ENCODE measurements at places on chromosomes 5 and 9. TPM values are rescaled to one million over a fixed set of nuclear protein-coding genes. Genes with fewer than 3 reads are reported as not detected.

DNA sequence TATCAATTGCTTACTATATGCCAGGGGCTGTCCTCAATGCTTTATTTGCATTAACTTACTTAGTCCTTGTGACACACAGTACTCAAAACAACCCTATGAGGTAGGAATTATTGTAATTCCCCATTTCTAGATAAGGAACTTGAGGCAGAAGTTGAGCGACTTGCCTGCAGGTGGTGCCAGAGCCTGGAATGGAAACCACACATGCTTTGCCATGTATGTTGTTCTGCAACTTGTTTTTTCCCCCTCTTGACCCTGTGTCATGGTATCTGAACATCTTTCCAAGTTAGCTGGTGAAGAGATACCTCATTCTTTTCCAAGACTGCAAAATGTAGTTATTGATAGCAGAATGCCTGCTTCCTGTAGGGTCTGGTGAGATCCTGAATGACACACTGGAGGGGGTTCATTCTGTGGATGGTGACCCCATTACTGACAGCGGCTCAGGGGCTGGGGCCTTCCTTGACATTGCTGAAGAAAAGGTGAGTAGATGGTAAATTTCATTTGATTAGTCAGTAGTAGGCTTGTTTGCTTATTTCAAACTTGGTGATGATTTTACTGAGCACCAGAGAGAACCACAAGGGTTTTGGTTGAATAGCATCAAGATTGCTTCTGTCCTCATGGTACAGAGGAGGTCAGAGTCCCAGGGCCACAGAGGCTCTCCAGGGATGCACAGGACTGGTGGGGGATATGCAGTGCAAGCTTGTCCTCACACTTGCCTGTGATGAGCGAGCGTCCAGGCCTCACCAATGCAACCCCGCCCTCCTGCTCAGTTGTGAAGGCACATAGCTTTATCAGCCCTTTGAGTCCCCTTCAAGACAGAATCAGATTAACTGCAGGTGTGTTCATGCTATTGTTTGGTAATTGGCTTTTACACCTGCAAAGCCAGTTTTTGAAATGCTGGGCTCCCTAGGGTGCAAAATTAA, 57.0 kb downstream of the COL15A1 start:
- no peak for DNase-seq
- peaks cover 46% of the 10 kb centered on the region for H3K36me3 ChIP-seq
- H3K27me3 ChIP-seq, result no peaks in the 10 kb centered on the region

DNA sequence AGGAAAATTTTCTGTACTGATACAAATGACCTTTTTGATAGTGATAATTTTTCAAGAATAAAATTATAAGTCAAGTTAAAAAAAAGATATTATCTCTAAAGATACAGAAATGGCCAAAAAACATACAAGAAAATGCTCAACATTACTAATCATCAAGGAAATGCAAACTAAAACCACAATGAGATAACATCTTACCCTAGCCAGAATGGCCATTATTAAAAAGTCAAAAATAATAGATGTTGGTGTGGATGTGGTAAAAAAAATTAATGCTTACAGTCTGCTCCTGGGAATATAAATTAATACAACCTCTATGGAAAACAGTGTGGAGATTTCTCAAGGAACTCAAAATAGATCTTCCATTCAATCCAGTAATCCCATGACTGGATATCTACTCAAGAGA, 22.9 kb upstream of the PTGER4 start:
- H3K27me3 ChIP-seq, result no peaks in the 10 kb centered on the region

- no peak overlapping the region for H3K27ac ChIP-seq
- no peak for DNase-seq
- H3K4me1 ChIP-seq, result no peaks in the 10 kb centered on the region
- no peaks in the 10 kb centered on the region for H3K27me3 ChIP-seq
- no peaks in the 10 kb centered on the region for H3K36me3 ChIP-seq
Observed at GRCh38 chr9:115799734-115800133, 353.9 kb upstream of the PAPPA start.

DNA sequence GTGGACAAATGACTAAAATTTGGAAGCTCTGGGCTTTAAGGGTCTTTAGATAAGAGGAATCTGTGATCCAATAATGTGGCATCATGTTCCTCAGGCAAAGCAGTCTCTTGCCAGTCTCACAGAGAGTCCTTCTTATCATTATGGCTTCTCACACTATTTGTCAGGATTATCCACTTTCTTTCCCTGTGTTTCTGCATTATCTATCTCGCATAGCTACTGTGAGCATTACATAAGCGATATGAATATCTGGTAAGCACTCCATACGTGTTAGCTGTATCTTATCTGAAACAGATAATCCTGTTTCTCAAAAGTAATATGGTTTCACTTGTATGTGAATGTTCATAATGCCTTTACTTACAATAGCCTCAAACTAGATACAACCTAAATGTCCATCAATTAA, 9.6 kb downstream of the MCC start:
- no peaks in the 10 kb centered on the region for H3K4me1 ChIP-seq
- DNase-seq, result no peak
- no peak overlapping the region for H3K4me3 ChIP-seq

IL31RA gene
- polyA plus RNA-seq, result not detected

DNA sequence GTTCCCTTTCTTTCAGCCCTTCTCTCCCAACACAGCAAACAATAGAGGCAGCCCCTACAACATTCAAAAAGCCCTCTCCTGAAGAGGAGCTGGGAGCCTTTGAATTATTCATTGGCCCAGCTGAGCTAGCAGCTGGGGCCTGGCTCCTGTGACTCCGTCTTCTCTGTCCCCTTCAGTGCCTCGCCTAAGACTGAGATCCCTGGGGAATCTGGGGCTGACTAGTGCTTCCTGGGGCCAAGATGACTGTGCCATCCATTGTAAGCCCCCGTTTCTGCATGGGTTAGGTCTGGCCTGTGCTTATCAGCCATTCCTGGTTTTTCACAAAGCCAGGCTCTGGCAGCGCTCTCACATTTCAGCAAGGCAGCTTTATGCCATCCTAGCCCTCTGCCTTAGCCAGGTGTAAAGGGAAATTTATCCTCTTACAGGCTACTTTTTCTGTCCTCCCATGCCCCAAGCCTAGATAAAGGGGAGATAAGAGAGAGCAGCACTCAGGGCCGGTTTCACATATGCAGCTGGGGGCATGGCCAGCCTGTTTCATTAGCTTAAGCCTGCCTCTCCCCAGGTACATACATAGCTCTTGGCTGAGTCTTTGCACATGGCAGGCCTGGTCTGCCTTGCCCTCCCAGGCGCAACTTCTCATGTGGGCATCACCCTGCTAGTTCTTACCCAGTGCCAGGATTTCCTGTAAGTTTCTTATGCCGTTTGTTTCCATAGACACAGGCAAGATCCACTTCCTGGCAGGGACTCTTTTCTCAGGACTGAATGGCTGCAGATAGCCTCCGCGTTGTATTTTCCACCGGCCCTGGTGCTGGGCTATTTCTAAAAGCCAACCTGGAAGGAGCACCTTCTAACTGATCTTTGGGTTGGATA, 15.8 kb downstream of the PTPA start:
- H3K36me3 ChIP-seq, result no peaks in the 10 kb centered on the region
- no peak overlapping the region for H3K27ac ChIP-seq
- H3K4me1 ChIP-seq, result peaks cover 9% of the 10 kb centered on the region

GRCh38 chr9:113649054-113649453, 185.5 kb downstream of the RGS3 start:
- H3K4me1 ChIP-seq, result no peaks in the 10 kb centered on the region
- peak; percentile 75 for DNase-seq
- no peaks in the 10 kb centered on the region for H3K36me3 ChIP-seq
- no peak overlapping the region for H3K4me3 ChIP-seq

GRCh38 chr9:29701559-29701958, 2128.3 kb upstream of the C9orf72 start:
- no peak overlapping the region for H3K4me3 ChIP-seq
- H3K27me3 ChIP-seq, result no peaks in the 10 kb centered on the region
- no peaks in the 10 kb centered on the region for H3K4me1 ChIP-seq
- no peak for DNase-seq
- no peaks in the 10 kb centered on the region for H3K36me3 ChIP-seq
- no peak overlapping the region for H3K27ac ChIP-seq

CERCAM gene
- 5.1 TPM for polyA plus RNA-seq

GRCh38 chr9:109450346-109450745, 47.8 kb downstream of the PTPN3 start:
- no peak overlapping the region for H3K4me3 ChIP-seq
- H3K27ac ChIP-seq, result no peak overlapping the region
- DNase-seq, result no peak
- H3K27me3 ChIP-seq, result no peaks in the 10 kb centered on the region

COL27A1 gene
- polyA plus RNA-seq, result 3.1 TPM

- no peak for DNase-seq
- H3K27ac ChIP-seq, result no peak overlapping the region
- peaks cover 24% of the 10 kb centered on the region for H3K4me1 ChIP-seq
- H3K4me3 ChIP-seq, result no peak overlapping the region
Observed at GRCh38 chr5:139196296-139196956, 1.7 kb downstream of the SIL1 start.
